ENCODE measurements at places on chromosomes 16 and 17.

GRCh38 chr16:62137996-62138395 lies 101.8 kb upstream of the CDH8 start:
- no peak for DNase-seq

- DNase-seq = peak; percentile 34
Observed at GRCh38 chr17:36482611-36483504, 3.6 kb upstream of the ZNHIT3 start.

DNA sequence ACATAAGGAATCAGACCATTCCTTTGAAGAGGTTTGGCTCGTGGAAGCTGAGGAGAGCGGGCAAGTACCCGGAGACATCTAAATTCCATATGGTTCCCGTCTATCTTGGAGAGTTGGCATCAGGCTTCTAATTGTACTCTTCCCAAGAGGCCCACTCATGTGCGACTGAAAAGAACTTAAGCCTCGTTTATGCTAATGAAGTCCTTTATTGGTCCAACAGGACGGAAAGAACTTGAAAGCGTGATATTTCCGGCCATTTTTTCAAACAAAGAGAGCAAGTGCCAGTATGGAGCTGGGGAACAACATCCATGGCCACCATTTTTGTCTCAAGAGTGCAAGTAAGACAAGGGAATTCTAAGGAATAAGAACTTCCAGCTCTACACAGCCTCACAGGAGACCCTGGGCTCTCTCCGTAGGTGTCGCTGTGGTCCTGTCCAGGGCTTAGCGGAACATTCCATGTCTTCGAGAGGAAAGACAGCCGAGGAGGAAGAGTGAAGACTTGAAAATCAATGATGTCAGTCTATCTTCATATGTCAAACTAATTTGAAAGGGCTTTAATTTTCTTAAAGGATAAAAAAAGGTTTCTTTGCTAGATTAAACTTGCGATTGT lies 566.0 kb upstream of the PSMD7 start:
- no peak for DNase-seq

GRCh38 chr17:16287563-16288027 lies 65.7 kb downstream of the CENPV start:
- DNase-seq = no peak

DNA sequence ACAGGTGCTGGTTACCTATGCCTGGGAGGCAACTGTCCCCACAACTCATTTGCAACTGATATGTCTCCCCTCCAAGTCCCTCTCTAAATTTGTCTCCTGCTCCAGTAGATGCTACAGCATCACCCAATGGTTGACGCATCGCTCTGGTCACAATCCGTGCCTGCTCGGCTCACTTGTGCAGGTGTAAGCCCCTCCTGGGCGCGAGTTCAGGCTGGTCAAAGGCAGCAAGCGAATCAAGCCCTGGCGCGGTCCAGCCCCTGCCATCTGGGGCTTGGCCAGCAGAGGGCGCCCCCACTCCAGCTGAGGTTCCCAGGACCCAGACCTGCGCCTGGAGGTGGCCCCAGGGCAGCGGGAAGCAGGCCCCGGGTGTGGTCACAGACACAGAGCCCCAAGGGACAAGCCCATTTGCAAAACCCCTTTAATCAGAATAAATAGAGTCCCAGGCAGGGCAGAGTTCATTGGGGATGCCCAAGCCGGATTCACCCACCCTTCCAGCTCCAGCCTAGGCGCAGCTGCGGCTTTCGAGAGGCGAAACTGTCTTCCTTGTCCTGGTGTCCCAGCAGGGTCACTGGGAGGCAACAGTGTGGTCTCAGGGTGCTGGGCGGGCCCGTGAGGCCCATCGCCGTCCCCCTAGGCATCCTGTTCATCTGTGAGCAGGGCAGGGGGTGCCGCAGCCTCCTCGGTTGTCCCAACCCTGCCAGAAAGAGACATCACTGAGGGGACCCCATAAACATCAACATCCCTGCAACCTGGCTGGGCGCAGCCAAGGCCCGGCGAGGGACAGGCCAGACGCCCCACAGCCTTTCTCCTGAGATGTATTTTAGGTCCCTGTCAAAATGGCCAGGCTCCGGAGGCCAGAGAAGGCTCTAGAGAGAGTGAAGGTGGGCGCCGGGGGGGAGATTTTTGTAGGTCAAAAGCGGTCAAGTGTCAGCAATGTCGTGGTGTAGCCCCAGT lies 15.8 kb downstream of the TMC6 start:
- DNase-seq = no peak

DNA sequence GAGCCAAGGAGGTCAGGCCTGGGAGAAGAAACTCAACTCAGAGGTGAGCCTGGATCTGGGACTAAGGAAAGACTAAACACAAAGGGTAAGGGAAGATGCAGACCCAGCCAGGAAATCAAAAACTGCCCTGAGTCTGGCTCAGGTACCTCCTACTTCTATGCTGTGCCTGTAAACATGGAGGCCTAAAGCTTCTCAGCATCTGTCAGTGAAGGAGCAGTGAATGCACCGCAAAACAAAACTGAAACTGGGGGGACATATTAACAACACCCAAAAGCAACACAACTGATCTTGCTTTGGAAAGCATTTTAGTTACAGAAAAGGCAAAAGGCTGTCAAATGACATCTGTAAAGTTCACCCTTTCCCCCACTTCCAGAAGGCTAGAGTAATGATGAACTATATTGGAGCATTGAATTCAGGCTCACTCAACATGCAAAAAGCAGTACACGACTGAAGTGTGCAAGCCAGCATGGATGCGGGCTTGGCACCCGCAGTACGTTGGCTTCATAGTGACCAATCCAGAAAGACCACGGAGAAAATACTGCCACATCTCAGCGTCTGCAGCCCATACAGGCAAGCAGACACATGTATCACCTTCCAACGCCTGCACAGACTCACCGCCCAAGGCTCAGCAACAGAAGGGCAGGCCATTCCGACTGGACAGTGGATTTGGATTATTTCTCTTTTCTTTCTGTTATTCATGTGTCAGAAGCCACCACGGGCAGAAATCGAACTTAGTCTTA lies 3.8 kb downstream of the TBC1D16 start:
- no peak for DNase-seq

DNA sequence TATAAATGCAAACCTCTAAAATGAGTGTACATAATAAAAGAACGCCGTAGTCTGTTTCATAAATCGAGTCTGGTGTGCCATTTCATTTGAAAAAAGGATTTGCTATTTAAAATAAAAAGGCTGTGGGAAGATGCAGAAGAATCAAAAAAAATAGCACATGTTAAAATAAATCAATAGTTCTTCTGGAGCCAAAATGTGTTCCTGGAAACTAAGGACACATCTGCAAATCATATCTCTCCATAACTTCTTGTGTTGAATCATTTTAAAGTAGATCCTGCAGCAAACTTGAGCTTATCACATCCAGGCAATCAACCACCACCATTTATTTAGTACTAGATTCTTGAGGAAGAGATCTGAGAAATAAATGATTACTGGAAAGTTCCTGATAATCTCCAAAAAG lies 29.0 kb downstream of the XPO6 start:
- no peak for DNase-seq

DNA sequence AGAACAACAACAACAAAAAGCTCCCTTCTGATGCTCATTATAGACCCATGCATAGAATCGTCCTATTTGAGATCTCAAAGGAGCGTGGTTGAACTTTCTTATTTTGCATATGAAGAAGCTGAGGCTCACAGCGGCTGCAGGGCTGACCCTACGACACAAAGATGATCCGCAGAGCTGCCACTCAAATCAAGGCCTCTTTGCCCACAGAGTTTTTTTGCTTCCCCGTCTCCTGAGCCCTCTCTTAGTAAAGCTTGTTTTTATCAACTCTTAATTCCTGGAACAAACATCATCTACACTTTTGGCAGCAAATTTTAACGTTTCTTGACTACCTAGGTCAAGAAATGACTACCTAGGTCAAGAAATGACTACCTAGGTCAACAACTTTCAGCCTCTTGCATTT lies 73.7 kb downstream of the C16orf95 start:
- DNase-seq = no peak

GRCh38 chr16:15946257-15947044 lies 3.0 kb upstream of the ABCC1 start:
- no peak for DNase-seq

- peak; percentile 52 for DNase-seq
Observed at GRCh38 chr16:4306470-4307214, 9.2 kb upstream of the GLIS2 start.

- no peak for DNase-seq
Observed at GRCh38 chr17:53122966-53123365, 699.8 kb upstream of the KIF2B start.

- no peak for DNase-seq
Observed at GRCh38 chr16:87550495-87550961, 51.8 kb upstream of the JPH3 start.

- DNase-seq = no peak
Observed at GRCh38 chr17:29358416-29358815, 31.7 kb upstream of the TAOK1 start.

GRCh38 chr16:20099375-20099774 lies 25.7 kb upstream of the GPR139 start:
- DNase-seq = no peak

DNA sequence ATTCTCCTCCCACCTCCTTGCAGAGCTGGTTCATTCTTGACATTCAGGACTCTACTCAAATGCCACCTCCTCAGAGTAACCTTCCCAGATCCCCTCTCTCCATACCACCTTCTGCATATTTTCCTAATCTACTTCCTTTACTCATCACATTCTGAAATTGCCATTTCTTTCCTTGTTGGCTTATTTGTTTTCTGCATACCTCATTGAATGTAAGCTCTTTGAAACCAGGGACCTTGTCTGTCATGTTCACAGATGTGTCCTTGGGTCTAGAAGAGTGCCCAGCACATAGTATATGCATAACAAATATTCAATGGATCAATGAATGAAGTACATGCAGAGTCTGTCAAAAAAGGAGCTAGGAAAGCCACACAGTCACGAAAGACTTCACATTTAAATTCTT lies 7.8 kb upstream of the LONP2 start:
- no peak for DNase-seq

Measured in NCI-H1092 (cell line).